Right ventricle myocardium superior (tissue), 1 donor: ENCODE measurements at places on chromosomes 16 and 17. TPM values are rescaled to one million over a fixed set of nuclear protein-coding genes. Genes with fewer than 3 reads are reported as not detected.

TBC1D3I gene
- total RNA-seq = 0.30 TPM

DNA sequence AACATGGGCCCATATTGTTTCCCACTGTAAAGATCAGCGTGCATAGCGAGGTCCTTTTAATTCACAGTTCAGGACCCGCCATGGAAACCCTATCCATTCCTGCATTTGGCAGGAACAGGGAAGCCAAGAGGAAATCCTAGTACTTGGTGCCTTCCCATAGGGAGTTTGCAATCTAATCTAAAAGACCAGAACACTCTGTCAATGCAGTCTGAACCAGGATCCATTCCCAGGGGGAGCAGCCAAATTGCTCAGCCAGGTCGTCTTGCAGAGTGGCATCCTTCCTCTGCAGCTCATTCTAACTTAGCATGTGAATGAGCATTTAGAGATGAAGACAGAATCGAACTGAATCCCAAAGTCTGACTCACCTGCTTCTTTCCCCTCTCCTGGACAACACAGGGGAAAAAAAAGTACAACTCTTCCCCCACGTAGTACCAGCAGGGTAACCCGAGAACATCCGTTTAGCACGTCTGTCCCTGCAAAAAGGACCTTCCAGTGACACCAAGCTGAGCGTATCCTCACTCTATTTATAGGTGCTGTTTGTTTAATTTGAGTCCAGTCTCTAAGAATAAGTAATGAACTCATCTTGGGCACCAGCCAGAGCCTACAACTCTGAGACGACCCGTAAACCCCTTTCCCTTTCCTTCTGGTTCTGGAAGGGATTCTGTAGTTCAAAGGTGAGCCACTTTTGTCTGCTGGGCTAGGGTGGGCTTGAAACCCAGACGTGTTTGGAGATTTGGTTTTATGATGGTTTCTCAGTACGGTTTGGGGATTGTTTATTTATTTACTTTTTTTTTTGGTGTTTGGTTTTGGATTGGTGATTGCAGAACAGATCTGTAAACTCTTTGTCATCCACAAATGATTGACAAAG is 74.5 kb downstream of the ERCC4 start:
- DNase-seq = no peak

DYNLRB2 gene
- 1.1 TPM for total RNA-seq

SNX20 gene
- 0.62 TPM for total RNA-seq

GRCh38 chr17:34826332-34826731 is 134.9 kb downstream of the CCT6B start:
- no peak for DNase-seq

C1QTNF1 gene
- 143 TPM for total RNA-seq

DNA sequence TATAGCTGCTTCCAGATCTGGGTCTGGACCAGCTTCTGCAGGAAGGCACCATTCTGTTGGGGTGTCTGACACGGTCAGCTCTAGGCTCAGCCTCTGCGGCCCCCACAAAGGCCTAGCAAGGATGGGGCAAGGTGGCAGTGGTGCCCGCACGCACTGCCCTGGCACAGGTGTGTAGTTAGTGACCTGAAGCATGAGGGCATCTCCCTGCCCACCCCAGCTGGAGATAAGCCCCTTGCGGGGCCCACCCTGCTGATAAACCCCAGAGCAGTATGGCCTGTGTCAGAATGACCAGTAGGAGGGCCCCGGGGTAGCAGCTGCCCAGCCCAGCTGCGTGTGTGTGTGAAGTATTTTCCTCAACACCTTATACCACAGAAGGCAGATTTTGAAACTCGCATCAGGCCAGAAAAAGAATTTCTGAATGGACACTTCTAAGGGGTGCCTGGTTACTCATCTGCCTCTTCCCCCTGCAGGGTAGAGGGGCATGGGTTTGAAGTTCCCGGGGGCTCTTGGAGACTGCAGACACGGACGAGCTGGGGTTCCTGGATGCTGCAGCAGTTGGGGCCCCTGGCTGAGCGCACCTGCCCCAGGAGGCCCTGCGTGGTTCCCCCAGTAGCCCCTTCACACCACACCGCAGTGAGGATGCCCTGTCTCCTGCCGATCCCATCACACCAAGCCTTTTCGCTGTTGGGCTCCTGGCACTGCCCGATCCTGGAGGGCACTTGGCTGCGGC is 4.5 kb downstream of the ARHGDIA start:
- DNase-seq = no peak

DNA sequence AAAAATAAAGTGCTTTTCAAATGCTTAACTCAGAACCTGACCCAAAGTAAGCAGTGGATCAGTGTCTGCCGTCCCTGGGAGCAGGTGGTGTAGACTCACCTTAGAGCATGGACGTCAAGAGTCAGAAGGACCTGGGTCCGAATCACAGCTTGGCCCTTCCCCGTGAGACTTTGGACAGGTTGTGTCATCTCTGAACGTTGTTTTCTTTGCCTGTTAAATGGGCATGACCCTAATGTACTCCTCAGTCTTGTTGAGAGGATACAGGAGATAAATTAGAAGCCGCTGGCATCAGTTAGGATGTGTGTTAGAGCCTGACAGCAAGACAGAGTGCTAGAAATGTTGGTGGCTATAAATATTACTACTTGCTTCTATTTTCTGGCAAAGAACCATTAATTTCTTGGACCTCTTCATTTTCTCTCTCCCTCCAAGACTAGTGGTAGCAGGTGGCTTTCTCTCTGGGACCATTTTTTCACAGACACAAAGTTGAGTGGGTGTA is 68.8 kb downstream of the RAB11FIP4 start:
- DNase-seq = no peak

GRCh38 chr17:15012351-15012980 is 252.7 kb downstream of the PMP22 start:
- DNase-seq = no peak

GRCh38 chr17:10349403-10349802 is 23.4 kb downstream of the MYH13 start:
- no peak for DNase-seq

GRCh38 chr16:69219279-69219678 is 32.3 kb downstream of the SNTB2 start:
- DNase-seq = no peak

GRCh38 chr16:2740476-2740875 is 12.0 kb upstream of the SRRM2 start:
- peak; percentile 3 for DNase-seq

- DNase-seq = no peak
These were observed 44.4 kb upstream of the ZFHX3 start for GRCh38 chr16:73092236-73092781.

POLG2 gene
- total RNA-seq = 7.4 TPM

PPP4C gene
- total RNA-seq = 33.2 TPM

GRCh38 chr17:39360537-39360936 is 40.9 kb downstream of the FBXL20 start:
- no peak for DNase-seq

DNA sequence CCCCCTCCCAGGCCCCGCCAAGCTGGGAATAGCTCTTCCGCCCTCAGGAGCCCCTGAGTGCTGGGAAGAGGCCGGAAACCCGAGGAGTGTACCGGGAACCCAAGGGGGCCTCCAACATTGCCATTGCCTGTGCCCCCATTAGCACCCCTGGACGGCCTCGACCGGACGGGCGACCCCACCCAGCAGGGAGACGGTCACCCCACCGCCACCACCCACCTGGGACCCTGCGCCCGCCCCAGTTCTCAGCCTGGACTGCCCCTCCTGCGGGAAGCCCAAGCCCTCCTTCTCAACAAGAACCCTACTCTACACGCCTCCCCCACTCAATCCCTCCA is 2.0 kb downstream of the CARHSP1 start:
- DNase-seq = no peak

KRTAP2-1 gene
- total RNA-seq = not detected

DNA sequence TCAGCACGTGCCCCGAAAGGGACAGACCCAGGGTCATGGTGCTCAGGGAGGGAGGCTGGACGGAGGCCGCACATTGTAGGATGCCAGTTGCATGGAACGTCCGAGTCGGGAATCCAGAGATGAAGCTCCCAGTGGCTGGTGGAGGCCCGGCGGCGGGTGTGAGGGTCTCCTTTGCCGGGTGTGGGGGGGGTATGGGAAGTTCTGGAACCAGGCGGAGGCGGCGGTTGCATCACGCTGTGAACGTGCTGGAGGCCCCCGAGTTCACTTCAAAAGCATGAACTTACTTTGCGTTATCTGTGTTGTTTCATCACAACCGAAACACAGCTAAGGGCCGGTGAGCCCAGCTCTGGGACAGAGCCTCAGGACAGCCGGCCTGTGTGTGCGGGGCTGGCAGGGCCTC is 73.4 kb upstream of the GNG13 start:
- peak; percentile 15 for DNase-seq

GRCh38 chr17:28396635-28397239 is 9.3 kb downstream of the SLC46A1 start:
- DNase-seq = no peak

- no peak for DNase-seq
These were observed 104.3 kb upstream of the TNRC6C start for GRCh38 chr17:77854083-77854758.

DNA sequence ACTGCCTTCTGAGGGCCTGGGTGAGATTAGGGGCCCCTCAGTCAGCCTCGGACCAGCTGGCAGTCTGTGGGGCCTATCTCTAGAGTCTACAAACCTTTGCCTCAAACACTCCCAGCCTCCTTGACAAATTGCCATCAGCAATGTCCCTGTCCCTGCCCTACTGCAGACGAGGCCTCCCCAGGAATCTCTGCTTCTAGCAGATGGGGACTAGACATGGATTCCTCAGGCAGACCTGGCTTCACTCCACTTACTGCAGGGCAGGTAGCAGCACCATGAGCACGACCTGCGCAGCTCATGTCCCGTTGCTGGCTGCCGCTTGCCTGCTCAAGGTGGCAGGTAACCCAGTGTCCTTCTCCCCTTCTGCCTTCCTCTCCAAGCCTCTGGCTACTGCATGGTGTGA is 49.1 kb downstream of the PLD6 start:
- no peak for DNase-seq

DNA sequence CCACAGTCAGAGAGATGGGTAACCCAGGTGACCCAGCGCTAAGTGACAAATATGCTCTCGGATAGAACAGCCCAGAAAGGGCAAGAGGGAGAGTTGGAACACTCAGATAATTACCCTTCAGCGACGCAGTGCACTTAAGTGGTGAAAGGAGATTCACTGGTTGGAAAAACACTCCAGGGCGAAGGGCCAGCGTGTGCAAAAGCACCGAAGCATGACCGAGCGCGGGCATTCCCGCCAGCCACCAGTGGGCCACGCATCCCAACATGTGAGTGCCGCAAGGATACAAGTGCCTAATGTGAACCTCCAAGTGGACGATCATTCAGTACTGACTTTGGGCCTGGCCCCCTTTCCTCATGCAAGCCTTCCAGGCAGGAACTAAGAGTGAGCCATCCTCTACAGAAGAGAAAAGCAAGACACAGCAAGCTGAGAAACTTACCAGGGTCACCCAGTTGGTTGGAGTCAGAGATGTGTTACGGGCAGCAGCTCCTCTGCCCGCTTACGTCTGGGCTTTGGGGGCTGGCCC is 258.4 kb downstream of the C16orf95 start:
- no peak for DNase-seq
